Activated CD4-positive, CD25-positive, alpha-beta regulatory T cell (primary cell): ENCODE measurements at places on chromosomes 1 and 21.

DNA sequence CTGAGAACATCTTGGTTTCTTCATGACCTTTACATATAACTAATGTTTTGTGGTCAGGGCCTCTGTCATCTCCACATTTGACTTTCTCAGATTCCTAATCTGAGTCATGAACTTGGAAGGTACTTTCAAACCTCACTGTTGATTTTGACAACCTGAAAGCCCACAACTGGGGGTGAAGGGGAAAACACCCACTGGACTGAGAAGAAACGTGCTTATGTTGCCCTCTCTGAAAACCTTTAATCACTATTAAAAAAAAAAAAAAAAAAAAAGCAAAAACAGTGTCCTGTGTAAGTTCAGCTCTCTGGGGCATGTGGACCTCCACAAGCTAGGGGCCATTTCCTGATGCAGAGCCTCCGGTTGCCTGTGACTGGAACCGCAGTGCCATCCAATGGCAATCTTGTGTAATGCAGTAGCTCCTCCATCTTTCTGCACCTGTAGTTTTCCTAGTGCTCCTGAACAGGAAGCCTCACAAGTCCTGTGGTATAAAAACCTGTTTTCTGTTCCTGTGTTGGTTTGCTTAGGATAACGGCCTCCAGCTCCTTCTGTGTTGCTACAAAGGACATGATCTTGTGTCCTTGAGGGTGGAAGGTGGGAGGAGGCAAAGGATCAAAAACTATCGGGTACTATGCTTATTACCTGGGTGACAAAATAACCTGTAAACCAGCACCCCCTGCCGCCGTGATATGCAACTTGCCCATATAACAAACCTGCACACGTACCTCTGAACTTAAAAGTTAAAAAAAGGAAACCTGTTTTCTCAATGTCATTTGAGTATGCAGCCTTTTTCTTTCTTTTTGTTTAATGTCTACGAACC, 124.5 kb downstream of the ZNF648 start:
- DNase-seq: no peak

DNA sequence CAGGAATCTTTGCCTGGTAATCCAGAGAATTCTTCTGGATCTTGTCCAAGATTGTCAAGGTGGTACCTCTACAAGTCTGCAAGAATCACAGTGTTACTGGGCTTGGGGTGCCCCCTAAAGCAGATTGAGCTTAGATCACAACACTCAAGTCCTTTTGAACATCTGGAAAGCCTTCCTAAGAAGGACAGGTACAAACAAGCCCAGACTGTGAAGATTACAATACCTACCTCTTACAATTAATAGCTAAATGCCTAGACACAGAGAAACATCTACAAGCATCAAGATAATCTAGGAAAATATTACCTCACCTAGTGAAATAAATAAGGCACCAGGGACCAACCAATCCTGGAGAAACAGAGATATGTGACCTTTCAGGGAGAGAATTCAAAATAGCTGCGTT, 17.5 kb upstream of the IL20 start:
- no peak for DNase-seq

GRCh38 chr1:180228648-180229482, 1.2 kb upstream of the LHX4 start:
- no peak for DNase-seq

DNA sequence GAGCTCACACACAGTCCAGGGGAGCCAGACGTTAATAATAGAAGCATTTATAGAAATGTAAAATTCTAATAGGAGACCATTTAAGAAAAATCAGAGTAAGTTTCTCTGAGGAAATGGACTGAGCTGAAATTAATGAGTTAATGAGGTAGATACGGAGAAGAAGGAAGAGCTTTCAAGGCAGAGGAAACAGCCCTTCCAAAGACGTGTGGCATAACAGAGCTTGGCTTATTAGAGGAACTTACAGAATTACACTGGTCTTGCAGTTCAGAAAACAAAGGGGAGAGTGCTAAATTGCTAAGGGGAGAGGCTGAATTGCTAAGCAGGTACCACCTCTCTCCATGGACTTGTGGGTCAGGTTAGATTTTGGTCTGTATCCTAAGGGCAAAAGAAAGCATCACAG, 8.2 kb upstream of the PIGK start:
- no peak for DNase-seq

GRCh38 chr1:246527402-246528088, 20.5 kb upstream of the SMYD3 start:
- DNase-seq: no peak

DNA sequence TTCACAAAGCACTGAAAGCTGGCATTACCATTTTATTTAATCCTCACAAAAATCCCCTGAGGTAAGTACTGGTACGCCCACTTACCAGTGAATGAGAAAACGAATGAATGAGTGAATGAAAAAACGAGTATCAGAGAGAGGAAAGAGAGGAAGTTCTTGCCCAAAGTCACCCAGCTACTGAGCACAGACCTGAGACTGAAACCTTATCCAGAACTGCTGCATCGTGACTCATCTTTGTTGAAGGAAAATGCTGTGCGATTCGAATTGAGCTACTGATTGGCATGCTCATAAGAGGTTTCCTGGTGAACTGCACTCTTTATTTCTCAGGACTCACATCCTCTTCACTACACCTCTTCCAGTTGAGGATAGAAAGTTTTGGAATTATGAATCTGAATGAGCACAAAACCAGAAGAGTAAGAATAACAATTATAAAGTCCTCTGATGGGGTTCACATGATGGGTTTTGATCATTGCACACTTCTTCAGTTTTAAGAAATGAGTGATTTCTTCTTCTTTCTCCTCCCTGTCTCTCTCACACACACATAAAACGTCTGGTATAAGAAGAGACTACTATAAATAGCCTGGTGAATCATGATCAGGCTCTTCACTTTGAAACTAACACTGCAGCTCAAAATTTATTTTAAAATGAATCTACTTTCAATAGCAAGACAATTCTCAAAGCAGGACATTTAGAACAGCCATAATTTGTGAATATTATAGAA, 32.1 kb downstream of the IL12RB2 start:
- no peak for DNase-seq

DNA sequence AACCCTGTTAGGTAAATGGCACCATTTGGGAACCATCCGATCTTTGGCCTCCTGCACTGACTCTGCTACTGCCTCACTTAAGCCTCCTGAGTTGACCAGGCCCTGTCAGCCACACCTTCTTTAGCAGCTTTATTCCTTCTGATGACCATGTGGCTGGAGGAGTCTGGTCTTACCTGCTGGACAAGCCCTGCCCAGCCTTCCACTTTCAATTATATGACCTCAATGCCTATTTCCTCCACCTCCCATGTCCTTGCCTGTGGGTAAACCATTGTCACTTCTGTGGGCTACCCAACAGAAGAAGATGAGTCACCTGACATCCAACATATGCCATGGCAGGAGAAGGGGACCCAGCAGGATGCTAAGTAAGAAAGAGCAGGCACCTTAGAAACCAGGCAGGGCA, 393.8 kb downstream of the NTNG1 start:
- no peak for DNase-seq

- no peak for DNase-seq
Observed at GRCh38 chr1:160129046-160129445, 13.5 kb downstream of the ATP1A2 start.
